ENCODE measurements at places on chromosomes 2 and 18.

DNA sequence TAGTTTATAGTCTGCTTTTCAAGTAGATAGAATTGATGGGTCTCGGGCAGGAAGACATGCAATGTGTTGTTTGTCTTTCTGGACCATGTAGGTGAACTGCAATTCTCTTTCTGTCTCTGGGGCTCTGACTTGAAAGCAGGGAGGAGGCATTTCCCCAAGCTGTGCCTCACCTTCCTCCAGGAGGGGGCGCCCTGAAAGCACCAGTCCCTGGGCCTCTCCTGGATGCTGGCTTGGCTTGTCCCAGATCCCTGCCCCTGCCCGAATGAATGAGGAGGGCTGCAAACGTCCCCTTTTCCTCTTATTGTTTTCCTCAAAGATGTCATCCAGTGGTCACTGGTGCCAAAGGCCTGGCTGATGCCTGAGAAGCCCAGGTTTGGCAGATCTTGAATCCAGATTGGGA is 270.6 kb downstream of the CELF4 start:
- peak; percentile 26 for DNase-seq

GRCh38 chr2:62293490-62294271 is 97.8 kb downstream of the B3GNT2 start:
- DNase-seq: no peak

DNA sequence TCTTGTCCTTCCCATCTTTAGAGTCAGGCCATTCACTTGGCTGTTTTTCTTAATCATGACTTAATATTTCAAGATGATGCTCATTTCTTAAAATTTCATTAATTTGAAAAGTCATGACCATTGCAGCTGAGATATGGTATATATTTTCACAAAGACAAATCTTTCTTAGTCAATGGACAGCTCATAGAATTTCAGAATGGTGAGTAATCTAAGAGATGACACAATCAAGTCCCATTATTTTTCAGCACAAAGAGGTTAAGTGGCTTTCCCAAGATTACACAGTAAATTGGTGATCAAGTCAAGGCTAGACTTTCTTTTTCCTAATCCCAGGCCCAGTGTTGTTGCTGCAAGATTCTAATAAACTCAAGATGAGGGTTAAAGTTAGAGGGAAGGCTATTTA is 34.4 kb upstream of the NT5C1B start:
- no peak for DNase-seq

- DNase-seq: no peak
Measured at GRCh38 chr2:85878719-85879370, 9.9 kb downstream of the ST3GAL5 start.

DNA sequence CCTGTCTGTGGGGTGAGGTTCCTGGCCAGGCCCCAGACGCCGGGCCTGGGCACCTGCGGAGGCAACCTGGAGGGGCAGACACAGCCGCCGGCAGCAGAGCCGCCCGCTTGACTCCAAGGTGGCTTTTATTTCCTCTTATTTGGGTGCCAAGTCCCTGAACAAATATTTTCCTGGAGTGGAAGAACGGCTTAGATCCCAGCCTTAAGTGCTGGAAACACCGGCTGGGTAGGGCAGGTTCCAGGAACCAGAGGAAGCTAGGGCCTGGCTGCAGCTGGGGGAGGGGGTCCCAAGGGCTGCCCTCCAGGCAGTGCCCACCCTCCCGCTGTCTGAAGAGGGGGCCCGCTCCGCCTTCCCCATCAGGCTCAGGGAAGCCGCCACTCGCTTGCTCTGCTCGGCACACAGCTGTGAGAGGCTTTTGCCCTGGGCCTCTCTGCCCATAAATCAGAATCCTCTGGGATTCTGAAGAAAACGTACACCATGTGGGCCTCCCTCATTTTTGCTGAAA is 28.2 kb downstream of the SDC1 start:
- DNase-seq: no peak

- DNase-seq: no peak
Measured at GRCh38 chr2:205883965-205884364, 201.7 kb downstream of the NRP2 start.

GRCh38 chr18:59015531-59016152 is 124.0 kb upstream of the SEC11C start:
- DNase-seq: no peak

- DNase-seq: no peak
Measured at GRCh38 chr2:1891971-1892486, 147.7 kb upstream of the PXDN start.

DNA sequence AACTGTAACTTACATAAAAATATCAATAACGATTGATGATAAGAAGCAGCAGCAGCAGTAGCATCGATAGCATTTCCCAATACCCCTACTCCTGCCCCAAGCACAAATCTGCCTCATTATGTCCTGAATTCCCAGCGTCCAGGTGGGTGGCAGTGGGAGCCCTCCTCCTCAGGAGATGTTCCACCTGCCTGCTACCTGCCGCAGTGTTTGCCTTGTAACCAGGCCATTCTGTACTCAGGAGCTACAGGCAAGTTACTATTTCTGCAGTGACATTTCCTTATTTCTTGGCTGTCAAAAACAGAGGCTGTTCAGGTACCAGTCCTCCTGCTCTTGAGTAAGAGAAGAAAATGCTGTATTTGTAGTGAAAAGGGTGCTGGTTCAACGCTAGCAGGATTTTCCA is 236.4 kb downstream of the CNTNAP5 start:
- DNase-seq: no peak

- DNase-seq: no peak
Measured at GRCh38 chr2:27076323-27076722, 2.1 kb upstream of the EMILIN1 start.

- DNase-seq: no peak
Measured at GRCh38 chr2:196635156-196635555, 4.4 kb upstream of the CCDC150 start.

DNA sequence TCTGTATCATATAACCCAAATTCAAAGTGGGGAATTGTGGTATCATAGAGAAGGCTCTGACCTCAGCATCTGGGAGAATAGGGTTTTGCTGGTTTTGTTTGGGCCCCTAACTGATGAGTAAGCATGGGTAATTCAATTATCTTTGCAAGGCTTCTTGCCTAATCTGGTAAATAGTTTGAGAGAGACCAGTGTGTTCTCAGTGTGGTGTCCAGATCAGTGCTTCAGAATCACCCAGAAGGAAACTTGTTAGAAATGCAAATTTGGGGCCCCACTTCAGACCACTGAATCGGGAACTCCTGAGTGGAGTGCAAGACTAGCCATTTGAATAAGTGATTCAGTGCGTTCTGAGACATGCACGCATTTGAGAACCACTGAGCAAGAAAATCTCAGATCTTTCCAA is 282.7 kb downstream of the EPHA4 start:
- no peak for DNase-seq

- DNase-seq: no peak
Measured at GRCh38 chr2:239663364-239663924, 262.6 kb upstream of the HDAC4 start.

DNA sequence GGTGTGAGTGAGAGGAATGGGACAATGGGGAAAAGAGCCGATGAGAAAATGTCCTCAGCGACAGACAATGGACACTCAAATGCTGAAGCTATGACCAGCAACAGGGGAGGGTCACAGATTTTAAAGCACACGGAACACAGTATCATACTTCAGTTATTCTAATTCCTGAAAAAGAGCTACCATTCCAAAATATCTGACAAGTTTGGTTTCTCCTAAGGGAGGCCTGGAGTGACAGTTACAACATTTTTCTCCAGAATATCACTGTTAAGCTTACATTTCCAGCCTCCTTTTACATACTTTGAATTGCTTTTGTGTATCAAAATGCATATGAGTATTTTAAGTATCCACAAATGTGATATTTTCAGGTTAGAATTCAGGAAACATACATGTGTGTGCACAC is 321.6 kb upstream of the THUMPD2 start:
- DNase-seq: no peak

DNA sequence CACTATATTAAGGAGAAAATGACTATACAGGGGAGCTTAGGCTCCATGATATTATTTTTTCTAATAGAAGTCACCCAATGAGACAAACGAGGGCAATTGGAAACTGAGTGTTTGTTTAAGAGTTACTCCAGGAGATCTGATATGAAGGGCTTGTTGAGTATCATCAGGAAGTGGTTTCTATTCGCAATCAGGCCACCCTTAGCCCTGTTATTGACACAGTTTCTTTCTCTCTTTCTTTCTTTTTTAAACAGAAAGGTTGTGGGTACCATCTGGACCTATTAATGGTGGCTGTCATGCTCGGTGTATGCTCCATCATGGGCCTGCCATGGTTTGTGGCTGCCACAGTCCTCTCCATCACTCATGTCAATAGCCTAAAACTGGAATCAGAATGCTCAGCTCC is 117.3 kb downstream of the DPP4 start:
- DNase-seq: no peak

DNA sequence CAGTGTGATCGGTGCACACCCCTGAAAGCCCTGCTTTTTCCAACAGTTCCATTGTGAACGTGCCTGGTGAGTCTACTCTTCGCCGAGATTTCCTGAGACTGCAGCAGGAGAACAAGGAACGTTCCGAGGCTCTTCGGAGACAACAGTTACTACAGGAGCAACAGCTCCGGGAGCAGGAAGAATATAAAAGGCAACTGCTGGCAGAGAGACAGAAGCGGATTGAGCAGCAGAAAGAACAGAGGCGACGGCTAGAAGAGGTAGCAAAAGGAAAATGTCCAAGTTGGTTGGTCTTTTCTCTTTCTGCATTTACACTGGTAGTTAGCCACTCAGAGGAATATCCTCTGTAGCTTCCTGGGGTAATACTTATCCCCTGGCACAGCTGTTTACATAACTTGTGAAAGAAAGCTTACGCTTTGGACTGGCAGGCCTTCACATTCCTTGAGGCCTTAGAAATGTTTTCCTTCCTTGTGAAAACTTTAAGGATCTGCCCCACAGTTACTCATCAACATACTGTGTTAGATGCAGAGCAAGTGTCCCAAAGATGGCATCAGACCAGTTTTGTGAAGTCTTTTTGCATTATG is 146.6 kb downstream of the MAP4K4 start:
- no peak for DNase-seq

DNA sequence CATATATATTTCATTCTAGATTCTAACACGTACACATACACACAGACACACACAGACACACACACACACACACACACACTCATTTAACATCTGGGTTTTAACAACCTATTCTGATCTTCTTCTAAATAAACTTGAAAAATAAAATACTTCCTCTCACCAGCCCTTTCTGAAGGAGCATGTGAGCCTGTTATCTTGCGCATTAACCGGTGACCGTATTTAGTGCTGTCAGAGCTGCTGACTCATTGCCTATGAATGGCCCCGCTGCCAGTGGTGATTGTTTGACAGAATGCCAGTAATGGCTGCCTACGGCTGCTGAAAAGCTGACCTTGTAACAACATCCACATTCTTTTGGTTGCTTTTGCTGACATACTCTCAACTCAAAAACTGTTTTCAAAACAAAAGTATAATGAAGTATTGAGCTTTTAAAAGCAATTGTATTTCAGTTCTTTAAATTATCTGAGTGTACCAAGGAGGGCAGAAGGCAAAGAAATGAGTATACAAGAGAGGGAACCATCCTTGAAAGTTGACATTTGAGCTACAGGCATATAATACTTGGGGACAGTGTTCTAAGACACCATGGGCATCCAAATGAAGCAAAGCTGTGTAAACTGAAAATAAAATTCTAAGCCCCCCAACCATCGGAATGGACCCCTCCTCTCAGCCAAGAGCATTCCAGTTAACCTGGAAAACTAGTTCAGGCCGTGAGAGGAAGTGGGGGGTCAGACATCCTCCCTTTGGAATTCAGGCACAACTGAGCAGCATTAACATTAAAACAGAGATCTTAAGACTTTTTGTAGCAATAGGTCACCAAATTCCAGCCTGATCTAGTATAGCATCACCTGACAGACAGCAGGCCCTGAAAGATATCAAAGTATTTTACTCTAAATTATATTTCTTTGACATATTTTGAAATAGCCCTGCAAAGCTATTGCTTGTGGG is 50.2 kb upstream of the DTNA start:
- DNase-seq: peak; percentile 41

GRCh38 chr18:23626451-23627279 is 36.0 kb downstream of the ANKRD29 start:
- DNase-seq: no peak

GRCh38 chr2:54207666-54208195 is 48.3 kb downstream of the TSPYL6 start:
- no peak for DNase-seq

- no peak for DNase-seq
Measured at GRCh38 chr2:64605026-64605471, 48.7 kb downstream of the SERTAD2 start.

DNA sequence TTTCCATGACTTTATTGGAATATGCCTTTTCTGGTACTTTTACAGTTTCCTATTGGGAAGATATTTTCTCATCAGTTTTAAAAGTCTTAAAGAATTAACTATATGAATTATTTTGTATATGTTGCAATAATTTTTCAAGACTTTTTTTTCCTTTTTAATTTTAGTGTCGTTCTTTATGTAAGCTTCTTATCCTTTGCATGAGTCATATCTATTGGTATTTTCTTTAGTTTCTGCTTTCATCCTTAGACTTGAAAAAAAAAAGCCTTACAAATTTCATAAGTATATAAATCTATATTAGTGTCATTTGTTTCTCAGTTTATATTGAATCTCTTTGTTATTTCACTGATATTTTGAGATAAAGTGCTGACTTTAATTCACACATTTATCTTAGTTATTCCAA is 94.9 kb downstream of the DSEL start:
- DNase-seq: no peak

DNA sequence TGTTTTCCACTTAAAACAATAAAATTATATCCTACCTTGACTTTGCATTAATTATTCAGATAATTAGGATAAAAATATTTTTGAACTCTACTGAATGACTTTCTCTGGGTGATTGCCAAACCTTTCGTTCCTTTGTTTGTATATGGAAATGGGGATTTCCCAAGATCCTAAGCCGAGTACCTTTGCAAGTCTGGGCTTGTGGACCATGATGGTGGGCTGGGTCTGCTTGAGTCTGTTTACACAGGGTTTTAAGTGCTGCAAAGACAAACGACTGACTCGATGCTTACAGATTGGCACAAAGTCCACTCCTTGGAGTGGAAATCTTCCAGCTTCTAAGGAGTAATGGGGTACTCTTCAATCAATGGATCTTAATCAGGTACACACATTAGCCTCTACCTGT is 659.5 kb downstream of the TSN start:
- DNase-seq: no peak

DNA sequence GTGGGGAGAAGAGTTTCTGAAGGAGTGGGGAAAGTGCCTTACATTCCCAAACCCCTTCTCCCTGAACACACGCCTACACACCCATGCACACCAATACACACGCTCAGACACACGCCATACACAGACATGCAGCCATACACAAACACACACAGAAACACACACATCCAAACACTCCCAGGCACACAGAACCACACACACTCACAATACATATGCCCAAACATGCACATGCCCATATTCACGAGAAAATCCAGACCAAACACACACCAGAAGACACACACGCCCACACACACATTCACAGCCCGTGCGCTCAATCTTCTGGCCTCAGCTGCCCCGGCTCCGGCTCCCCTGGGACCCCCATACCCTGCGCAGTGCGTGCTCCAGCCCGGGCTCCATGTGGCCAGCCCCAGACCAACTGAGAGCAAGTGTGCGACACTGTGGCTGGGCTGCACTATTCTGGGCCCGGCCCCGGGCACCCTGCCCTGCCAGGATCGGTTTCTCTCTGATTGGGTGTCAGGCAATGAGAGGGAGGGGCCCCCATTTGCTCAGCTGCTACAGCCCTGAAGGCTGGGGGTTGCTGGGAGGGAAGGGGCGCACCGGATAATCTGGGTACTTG is at the start of gene PRKAG3:
TSS of gene PRKAG3 (minus strand) at position 426 of the 613 bp plus-strand sequence.
- DNase-seq: no peak

Data from neural crest cell (in vitro differentiated cells).